ENCODE measurements at places on chromosomes 6 and 20.

DNA sequence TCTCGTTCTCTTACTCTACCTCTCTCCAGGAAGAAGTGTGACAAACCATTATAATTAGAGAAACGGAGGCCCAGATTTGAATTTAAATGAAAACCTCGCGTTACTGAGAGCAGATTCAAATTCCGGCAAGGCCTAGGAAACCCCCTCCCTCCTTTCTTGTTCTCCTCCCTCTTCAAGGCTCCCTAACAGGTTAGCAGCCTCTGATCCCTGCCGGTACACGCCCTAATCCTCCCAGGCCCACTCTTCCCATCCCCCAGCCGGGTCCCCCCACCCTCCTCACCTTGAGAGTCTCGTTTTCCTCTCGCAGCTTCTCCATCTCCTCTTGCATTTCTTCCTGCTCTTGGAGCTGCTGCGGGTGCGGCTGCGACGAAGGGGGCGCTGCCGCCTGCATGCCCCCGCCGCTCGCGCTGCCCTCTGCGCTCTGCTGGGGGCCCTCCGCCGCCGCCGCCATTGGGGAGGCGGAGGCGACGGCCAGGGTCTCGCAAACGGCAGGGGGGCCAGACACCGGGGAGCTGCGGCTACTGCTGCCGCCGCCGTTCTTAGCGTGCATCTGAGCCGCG, 3.8 kb downstream of the MTCL3 start:
- peak; percentile 34 for DNase-seq

DNA sequence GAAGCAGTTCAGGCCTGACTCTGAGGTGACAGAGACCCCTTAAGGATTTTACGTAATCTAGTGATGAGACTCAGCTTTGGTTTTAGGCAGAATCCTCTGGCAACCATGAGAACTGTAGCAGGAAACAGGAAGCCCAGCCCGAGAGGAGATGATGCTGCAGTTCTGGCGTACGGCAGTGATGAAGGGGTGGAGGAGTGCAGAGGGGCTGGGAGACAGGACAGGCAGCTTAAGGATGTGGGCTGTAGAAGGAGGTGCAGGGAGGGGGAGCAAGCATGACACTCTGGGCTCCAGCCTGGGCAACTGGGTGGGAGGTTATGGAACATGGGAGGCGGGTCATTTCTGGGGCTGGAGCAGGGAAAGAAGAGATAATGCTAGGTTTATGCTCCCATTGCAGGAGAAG, 67.1 kb downstream of the LRFN2 start:
- no peak for DNase-seq

DNA sequence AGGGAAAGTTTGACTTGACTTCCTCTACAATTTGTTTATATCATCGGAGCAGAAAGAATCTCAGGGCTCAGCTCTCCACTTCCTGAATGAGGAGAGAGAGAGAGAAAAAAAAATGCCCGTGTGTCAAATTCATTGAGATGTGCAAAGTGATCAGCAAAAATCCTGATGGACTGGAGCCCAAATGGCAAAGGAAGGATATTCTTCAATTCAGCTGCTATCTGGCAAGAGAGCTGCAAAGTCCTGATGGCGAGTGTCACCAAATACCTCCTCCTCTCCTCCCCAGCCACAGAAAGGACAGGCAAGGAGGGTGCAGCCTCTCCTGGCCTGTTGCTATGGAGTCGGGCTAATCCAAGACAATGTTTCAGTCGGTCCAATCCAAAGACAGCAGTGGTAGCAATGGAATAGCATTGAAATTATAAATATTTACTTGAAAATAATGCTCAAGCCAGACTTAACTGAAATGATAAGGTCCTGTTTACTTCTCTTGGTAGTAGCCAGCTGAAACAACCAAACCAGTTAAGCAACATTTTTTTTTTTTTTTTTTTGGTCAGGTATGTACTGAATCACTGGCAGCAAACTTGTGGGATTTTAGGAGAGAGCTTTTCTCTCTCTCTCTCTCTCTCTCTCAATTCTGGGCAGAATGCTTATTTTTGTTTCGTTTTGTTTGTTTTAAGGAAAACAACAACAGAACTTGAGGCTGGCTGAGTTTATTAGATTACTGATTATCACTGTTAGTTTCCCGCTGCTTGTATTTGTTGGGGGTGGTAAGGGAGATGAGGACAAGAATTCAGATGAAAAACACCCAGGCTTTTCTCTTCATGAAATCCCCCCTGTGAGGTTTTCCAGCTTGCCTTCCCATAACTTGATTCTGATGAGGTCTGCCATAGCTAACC, 204.2 kb downstream of the BCAS1 start:
- peak; percentile 71 for DNase-seq

DNA sequence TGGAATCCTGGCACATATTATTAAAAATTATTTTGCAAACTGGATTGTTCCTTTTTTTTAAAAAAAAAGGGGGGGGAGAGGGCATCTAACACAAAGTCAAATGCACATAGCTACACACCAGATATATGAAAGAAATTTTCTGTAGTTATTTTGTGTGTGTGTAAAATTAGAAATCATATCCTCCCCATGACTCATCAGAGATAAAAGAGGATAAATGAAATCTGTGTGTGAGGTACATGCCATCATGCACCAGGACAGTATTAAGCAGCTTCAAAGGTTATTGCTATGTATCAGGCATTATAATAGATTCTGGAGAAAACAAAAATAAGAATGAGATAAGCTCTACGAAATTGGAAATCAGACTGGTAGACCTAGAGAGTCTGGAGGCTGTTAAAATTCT, 5.2 kb downstream of the BTBD9 start:
- no peak for DNase-seq

DNA sequence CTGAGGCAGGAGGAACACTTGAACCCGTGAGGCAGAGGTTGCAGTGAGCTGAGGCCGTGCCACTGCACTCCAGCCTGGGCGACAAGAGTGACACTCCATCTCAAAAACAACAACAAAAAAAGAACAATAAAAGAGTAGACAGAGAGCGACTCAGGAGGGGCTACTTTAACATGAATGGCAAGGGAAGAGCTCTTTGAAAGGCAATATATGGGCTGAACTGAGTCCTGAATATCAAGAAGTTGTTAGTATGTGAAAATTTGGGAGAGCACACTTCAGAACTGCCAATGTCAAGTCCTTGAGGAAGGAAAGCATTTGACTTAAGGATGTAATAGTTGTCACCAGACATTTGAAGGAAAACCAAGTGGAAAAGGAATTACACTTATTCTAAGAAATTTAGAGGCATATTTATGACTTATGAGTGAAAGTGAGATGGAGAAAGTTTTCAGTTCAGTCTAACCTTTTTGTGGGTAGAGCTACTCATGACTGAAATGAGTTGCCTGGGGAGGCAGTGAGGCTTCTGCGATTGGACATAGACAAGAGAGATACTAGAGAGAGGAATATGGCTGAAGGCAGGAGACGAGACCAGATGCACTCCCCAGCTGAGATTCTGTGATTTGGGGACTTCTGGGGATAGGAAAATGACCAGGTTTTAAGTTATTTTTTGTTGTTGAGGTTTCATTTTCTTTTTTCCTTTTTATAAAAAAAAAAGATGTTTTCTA, 48.6 kb upstream of the SLC16A10 start:
- DNase-seq: no peak

GRCh38 chr20:19961293-19961692, 55.9 kb upstream of the NAA20 start:
- DNase-seq: no peak

- no peak for DNase-seq
Observed at GRCh38 chr6:7637533-7637932, 47.5 kb downstream of the SNRNP48 start.

DNA sequence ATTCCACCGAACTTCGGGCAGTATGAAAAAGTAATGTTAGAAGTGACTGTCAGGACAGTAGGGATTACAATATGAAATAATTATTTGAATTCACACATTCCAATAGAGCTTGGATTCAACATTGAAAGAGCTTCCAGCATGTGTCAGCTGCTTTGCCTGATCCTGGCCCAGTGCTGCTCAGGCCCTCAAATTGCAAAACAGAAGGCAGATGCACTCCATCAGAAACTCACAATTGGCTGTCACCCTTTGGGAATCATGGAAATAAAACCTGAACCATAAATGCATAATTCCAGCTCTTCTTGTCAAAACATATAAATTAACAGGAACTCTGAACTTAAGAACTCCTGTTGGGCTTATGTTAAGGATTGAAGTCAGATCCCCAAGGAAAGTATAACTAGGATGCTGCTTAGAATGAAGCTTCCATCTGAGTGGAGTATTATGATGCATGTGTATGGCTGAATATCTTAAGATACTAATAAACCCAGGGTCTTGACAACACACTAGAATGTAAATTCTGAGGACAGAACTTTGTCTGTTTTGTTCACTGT, 1.8 kb upstream of the NDUFAF4 start:
- no peak for DNase-seq

- DNase-seq: no peak
Observed at GRCh38 chr6:97189767-97190166, 93.2 kb downstream of the MMS22L start.

GRCh38 chr20:25042531-25043498, 15.1 kb downstream of the ACSS1 start:
- peak; percentile 82 for DNase-seq

DNA sequence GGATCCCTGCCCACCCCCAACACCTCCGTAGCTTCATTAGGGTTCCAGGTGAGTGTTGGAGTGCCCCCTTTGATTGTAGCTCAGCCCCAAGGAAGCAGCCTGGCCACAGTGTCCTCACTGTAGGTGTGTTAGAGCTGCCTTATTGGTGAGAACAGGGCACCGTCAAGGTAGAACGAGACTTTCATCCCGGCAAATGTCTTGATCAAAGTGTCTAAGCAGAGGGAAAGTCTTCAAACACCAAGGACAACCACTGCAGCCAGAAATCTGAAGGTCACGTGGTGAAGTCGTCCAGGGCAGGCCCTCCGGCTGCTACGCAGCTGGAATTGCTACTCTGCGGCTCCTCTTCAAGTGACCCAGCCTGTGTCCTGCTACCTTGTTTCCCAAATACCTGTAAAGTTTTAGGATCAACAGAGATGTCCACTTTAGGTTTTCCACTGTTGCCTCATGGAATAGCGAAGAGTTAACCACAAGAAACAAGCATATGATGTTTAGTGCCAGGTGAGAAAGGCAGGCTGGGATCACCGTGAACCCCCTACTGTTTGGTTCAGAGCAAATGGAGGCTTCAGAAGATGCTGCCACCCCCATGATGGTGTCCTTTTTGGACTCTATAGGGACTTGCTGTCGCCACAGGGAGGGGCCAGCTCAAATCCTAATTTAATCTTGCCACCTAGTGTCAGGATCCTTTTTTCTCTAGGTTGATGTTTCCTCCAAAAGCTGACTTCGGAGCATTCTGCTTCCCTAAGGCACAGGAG, 1.7 kb upstream of the DLL1 start:
- no peak for DNase-seq

GRCh38 chr20:63159826-63160640, 55.9 kb downstream of the YTHDF1 start:
- DNase-seq: no peak

DNA sequence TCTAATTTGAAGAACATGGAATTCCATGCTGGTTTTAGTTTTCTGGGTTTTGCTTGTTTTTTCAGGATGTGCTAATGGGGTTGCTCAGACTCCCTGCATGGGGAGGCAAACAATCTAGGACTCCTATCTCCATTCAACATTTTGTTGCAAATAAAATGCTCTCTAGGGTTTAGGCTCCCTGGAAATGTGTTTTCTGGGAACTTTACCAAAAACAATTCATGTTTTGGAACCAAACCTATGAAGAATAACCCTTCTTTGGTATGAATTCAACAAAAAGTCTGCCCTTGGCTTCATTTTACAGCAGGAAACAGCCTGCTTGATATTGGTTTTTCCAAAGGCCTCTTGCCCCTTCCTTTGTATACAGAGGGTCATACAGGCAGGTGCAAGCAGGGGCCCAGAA, 217.7 kb downstream of the FOXA2 start:
- no peak for DNase-seq

DNA sequence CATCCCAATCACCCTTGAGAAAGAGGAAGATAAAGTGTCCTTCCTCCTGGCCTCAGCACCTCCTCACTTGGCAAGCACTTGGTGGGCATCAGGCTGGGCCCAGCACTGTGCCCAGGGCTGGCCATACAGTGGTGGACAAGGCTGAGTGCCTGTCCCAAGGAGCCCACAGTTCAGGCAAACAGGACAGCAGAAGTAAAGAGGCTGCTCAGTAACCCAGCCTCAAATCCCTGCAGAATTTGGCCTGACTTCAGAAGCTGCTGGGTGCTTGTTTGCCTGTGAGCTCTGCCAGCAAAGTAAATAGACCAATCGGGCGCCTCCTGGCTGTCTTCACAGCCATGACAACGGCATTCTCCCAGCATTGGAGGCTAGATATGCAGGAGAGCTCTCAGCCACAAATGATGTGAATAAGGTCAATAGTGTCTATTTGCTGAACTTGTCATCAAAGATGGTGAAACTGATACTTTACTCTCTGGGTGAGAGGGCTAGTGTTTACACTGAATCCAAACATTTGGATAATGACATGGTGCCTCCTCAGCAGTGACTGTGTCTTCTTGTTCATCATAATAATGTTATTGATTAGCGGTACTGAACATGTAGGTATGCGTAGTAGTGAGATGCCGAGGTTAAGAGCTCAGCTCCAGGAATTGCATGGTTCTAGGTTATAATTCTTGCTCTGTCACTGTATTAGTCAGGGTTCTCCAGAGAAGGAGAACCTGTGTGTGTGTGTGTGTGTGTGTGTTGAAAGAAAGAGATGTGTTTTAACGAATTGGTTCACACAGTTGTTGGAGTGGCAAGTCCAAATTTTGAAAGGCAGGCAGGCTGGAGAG, 36.9 kb upstream of the FANCE start:
- DNase-seq: peak; percentile 58

DNA sequence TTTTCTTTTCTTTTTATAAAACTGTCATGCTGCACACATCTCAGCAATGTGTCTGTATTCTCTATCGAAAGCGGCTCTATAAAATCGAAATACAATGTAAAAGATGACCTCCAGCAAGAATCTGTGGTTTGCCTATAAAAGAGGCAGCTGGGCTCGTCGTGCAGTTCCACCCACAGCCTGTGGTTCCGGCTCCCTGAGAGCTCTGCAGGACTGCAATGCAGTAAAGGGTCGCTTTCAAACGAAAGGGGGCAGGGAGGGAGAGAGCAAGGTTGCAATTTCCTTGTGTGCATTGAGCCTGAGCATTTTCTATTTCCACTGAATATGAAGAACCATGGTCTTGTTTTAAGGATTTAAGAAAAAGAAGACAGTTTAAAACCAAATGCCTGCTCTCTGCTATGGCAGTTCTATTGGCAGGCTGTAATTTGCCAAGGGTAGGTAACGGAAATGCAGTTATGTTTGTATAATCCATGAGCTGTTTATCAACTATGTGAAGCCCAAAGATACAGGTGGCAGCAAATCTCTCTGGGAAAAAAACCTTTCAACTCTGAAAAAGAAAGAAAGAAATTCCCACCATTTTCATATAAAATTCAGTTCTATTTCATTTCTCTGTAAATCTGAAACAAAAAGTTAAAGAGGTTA, 236.5 kb downstream of the HACE1 start:
- peak; percentile 75 for DNase-seq

All from OCI-LY7 (cell line).